ENCODE measurements at places on chromosomes 11 and 22.

GRCh38 chr11:27485930-27486773 lies 13.6 kb upstream of the LGR4 start:
- peak; percentile 57 for DNase-seq

DNA sequence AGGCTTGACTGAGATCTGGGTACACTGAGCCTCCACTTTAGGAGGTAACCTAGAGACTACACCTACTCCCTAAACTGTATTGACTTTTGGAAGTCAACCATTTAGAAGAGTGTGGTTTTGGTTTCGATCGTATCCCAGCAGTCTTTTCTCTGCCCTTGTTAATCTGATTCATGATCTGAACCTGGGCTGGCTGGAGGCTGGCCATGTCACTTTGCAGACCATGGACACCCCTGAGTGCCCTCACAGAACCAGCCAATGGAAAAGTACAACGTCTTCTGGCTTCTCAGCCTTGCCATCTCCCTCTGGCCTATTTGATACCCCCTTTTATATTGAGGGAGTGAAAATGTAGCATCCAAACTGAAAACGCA lies 10.8 kb downstream of the EHF start:
- DNase-seq, result no peak

GRCh38 chr11:109422870-109423465 lies 978 bp downstream of the C11orf87 start:
- DNase-seq, result no peak

- DNase-seq, result no peak
Measured at GRCh38 chr11:64759722-64760719, at the start of gene PYGM. TSS of gene PYGM (minus strand) at chr11:64759974. CDS start at chr11:64759898, 76 bp downstream.

- no peak for DNase-seq
Measured at GRCh38 chr22:21569459-21570170, 2.1 kb downstream of the UBE2L3 start.

- no peak for DNase-seq
Measured at GRCh38 chr11:75028321-75028720, 39.6 kb downstream of the NEU3 start.

- no peak for DNase-seq
Measured at GRCh38 chr22:33035272-33035863, 22.8 kb downstream of the SYN3 start.

GRCh38 chr11:12472401-12473005 lies 95.1 kb downstream of the PARVA start:
- DNase-seq, result no peak

DNA sequence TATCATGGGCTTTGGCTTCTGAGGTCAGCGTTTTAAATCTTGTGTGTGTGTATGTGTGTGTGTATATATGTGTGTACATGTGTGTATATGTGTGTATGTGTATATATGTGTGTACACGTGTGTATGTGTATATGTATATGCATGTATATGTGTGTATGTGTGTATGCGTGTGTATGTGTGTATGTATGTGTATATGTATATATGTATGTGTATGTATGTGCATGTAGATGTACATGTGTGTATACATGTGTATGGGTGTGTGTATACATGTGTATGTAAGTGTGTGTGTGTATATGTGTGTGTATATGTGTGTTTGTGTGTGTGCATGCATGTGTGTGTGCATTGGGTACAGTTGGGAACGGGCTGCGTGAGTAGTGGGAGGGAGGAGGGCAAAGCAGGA lies 123.0 kb downstream of the ST3GAL4 start:
- no peak for DNase-seq

- no peak for DNase-seq
Measured at GRCh38 chr11:75513250-75513649, 12.5 kb downstream of the GDPD5 start.

GRCh38 chr22:20396639-20397038 lies 2.7 kb downstream of the ZNF74 start:
- no peak for DNase-seq

- DNase-seq, result no peak
Measured at GRCh38 chr11:60818057-60818456, 23.9 kb upstream of the CCDC86 start.

DNA sequence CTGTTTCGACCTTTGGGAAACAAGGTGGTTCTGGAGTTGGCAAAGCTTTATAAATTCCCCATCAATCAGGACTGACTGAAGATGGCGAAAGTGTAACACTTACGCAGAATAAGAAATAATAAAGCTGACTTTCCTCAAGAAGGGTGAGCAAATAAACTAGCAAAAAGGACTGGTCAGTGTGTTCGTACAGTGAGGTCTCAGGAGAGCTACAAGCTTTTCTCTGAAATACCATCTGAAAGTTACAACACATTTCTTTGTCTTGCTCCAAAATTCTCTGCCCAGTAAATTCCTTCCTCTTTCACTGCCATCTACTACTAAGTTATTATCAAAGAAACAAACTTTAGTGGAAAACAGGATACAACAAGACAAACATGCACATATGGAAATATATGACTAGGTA lies 13.4 kb downstream of the PITPNB start:
- DNase-seq, result no peak

GRCh38 chr11:3984896-3985295 lies 109.7 kb upstream of the RRM1 start:
- DNase-seq, result peak; percentile 80

DNA sequence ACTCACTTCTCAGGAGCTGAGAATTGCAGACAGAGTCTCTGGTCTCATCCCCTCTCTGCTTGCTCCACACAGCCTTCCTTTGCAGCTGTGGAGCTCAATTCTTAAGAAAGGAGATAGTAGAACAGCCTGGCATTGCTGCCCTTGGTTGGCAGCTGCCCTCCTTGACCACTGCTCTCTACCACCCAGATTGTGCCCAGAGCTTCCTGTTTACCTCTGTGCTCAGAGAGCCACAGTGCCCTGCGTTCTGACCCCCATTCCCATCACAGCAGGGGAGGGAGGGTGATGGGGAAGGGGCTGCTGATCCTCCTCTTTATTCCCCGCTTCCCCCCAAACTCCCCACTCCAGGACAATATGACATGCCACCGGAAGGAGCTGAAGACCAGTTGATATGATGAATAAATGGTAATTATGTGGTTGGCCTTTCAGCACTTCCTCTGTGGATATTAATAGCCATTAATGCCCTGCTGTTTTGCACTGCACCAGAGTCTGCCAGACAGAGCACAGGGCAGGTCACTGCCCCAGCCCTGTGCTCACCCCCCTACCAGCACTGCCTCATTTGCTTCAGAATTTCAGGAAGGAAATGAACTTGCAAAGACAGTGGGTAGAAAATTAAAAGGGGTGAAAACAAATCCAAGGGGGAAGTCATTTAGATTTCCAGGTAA lies 426.8 kb upstream of the CADM1 start:
- no peak for DNase-seq

DNA sequence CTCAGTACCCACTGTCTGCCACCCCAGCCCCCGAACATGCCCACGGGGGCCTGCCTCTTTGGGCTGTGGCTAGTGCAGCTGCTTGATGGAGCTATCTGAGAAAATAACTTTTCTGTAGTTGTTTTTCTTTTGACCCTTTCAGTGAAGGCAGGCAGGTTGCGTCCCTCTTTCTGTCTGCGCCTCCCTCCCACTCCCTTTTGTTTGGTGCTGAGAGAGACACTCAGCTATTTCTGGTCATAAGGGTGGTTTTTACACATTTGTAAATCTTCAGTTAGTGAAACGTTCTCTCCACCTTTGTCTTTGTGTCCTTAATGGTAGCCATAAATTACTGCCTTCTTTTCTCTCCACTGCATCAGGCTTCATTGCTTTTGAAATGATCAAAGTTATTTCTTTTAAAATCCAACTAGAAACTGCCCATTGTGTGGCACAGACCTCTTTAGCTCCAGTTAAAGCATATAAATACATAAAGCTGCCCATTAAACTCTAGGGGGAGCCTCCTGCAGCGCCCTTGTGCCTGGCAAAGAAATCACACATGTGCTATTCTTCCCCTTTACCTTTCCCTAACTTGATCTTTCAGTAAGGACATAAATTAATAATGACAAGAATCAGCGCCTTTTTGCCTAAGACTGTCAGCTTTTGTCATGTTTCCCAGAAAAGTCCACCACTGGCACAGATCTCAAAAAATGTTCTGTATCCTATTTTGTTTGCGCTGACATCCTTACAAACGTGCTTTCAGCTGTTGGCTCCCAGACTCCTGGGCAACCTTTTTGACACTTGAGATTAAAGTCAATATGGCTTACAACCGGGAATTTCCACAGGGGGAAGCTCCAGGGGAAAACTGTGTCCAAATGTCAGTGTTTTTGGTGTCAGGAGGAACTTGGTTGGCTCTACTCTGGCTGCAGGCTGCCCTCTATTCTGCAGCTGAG lies 1.7 kb upstream of the SCUBE2 start:
- no peak for DNase-seq

Data from activated naive CD4-positive, alpha-beta T cell treated with anti-CD3 and anti-CD28 coated beads for 36 hours (primary cell).